ENCODE measurements at places on chromosomes 2 and 18.

DNA sequence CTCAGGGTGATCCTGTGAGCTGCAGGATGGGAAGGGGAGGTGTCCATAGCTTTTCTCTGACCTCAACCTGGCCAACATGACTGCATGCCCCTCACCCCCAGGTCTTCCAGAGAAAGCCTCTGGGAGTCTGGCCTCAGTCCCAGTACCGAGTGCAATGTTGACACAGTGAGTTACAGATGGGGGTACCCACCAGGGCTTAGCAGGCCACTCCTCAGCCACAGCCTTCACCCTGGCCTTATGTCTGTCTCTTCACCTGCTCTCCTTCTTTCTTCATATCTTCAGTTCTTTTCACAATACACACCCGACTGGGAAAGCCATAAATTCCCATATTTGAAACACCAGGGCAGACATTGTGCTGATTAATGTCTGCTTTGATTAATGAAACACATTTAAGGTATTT, 33.5 kb downstream of the AOX1 start:
- no peak for DNase-seq

- DNase-seq: no peak
Observed at GRCh38 chr2:119749477-119750012, 10.2 kb upstream of the PTPN4 start.

- DNase-seq: no peak
Observed at GRCh38 chr2:60159519-60159918, 393.9 kb downstream of the BCL11A start.

GRCh38 chr2:1772471-1773267, 28.4 kb upstream of the PXDN start:
- DNase-seq: no peak

- DNase-seq: peak; percentile 87
Observed at GRCh38 chr2:46942143-46942526, 26.5 kb upstream of the MCFD2 start.

GRCh38 chr2:239273280-239274234, 127.3 kb downstream of the HDAC4 start:
- no peak for DNase-seq

DNA sequence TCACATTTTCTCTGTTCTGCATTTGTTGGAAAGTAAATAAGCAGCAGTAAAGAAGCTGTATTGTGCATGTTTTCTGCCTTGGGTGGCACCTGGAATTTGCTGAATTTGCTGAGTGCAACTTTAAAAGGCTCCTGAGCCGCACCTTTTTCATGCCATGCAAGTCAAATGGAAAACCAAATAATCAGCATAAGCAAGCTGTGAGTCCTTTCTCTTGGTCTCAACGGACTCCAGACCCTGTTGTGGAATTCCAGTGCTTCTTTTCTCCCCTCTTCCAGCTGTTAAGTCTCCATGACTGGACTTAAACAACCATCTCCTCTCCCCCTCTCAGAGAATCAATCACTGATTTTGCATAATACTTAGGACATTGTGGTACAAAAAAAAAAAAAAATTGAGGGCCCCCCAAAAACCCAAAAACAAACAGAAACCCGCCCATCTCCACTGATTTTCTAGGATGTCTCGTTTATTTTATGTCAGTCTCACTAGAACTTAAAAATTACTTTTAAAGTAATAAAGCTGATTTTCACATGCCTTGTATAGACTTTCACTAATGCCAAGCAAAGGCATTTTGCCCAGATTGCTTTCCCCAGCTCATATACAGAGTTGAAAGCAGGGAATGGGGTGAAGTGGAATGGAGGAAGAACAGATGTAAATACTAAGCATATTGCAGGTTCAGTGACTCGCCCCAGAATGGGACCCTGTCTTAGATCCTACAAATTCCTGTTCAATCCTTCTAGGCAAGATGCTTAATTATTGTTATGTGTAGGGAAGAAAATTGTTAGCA, 5.1 kb upstream of the CETN1 start:
- no peak for DNase-seq

DNA sequence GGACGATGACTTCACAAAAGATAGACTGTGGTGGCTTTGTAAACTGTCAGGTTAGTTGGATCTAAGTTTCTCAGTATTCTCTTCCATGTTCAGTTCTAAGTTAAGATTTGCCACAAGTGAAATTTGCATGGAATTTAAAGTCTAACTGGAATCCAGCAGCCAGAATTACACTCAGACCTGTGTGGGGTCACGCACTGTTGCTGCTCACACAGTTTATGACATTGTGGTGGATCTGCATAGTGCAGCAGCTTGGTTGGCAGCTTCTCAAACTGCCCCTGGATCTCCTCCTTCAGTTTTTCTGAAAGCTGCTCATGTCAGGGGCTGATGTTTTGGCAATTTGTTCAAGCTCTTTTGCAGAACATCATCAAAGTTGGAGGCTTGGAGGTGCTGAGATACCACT, 228.1 kb upstream of the KCNJ3 start:
- DNase-seq: no peak

- DNase-seq: no peak
Observed at GRCh38 chr2:55567298-55567697, 47.8 kb downstream of the CFAP36 start.

DNA sequence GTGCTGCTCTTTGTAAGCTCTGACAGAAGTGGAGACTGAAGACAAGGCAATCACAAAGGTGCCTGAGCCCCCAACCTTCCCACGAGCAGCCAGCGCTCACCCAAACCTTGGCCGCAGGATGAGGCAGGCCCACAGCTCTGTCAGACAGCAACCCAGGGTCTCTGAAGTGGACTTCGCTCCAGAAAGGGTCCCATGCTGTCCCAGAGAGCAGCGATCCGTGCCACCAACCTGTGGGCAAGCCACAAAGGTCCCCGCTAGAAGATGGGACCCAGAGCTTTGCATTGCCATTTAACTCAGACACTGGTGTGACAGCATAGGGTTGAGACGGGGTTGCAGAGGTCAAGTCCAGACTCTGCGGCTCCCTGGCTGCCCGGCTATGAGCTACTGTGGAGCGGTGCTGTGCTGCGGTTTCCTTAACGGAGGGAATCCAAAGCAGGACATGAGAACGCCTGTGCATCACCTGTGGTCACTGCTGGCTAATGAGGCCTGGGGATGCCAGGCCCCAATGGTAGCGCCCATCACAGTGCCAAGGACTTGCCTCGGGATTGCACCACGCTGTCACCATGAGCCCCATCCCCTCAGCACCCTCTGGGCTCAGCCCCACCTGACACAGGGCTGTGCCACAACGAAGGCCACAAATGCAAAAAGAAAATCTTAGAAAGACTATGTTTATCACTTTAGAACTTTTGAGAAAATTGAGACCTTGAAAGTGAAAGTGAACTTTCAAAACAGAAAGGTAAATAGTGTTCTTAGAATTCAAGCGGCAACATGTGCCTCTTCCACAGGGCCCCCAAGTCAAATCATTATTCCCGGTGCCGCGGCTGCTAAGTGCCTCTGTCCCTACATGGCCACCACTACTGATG, 103.4 kb downstream of the HDAC4 start:
- no peak for DNase-seq

- no peak for DNase-seq
Observed at GRCh38 chr2:237896507-237896892, 37.1 kb downstream of the RAMP1 start.

DNA sequence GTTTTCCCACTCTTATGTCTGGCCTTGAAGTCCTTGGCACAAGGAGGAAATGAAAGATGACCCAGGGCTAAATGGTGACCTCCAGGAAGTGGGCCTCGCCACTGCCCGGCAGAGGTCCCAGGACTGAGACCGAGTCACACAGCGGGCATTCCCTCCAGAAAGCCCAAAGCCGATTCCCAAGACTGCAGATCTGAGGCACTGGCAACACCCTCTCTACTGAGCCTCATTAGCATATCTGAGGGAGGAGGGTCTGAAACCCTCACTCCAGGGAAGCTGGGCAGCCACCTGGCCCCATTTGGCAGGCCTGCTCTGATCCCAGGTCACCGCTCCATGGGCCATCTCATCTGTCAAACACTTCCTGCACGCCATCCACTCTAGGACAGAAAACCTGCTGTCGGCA, 29.1 kb downstream of the FAM178B start:
- no peak for DNase-seq

GRCh38 chr2:179948058-179948457, 59.0 kb downstream of the CWC22 start:
- DNase-seq: no peak

GRCh38 chr2:6958616-6959235, 41.5 kb downstream of the RNF144A start:
- no peak for DNase-seq

DNA sequence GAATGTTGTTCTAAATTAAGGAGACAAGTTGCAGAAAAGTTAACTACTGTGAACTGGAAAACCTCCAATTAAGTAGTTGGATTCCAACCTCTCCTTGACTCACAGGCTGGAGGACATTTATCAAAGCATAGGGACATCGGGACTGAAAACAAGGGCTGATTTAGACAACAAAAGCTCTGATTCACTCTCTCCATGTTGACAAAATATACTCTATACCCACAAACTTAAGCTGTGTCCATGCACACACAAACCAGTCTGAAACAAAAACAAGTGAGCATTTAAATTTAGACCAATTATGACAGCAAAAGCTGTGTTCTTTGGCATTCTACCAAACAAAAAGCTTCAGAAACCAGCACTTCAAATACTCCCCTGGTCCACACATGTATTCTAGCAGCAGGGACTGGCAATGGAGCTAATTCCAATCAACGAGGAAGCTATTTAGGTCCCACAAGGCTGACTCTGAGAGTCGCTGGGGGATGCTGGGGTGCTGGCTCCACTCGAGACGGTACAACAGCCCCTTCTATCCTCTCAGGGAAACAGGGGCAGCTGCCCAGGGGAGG, 71.4 kb downstream of the NXPH2 start:
- DNase-seq: no peak

GRCh38 chr2:142594935-142595334, 282.5 kb upstream of the KYNU start:
- DNase-seq: no peak

DNA sequence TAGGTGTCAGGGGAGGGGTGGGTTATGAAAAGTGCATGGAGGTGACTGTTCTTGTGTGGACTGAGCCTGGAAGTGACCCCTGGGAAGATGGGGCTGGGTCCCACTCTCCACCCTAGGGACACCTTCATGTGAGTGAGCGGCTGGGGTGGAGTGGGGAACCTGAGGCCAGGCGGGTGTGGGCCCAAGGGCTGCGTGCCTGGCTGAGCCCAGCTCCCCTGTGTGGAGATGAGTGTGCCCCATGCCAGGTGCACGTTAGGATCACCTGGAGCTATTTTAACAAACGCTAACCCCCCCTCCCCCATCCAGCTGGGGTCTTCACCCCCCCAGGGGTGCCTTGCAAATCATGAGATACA, 26.5 kb downstream of the ZAP70 start:
- no peak for DNase-seq

DNA sequence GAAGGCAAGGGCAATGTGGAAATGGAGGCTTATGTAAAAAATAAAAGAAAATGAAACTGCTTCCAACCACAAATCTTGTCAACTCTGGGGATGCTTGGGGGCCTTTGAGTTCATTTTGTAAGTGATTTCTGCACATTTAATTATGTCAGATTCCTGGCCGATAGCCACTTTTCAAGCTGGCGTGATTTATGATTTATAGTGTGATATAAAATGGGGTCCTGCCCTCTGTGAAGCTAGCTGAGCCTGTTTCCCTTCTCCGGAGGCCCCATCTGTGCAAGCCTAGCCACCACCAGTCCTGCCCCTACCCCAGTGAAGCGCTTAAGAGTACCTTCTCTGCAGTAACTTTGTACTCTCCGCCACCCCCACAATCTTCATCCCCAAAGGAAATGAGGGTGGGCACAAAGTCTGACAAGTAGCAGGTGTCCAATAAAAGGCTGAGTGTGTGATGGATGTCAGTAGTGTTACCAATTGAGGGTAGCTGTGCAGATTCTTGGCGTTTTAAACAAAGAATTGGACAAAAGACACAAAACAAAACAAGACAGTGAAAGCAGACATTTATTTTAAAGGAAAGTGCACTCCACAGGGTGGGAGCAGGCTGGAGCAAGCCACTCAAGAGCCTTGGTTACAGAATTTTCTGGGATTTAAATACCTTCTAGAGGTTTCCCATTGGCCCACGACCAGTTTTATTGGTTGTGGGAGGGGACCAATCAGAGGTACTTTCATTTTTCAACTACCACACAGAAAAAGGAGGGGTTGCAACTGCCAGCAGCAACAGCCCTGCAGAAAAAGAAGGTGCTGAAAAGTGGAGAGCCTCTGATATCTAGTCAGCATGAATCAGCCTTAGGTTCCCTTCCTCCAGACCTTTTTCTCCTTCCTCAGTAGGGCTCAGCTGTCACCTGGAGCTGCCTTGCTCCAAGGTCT, 39.0 kb upstream of the SIX3 start:
- DNase-seq: no peak

GRCh38 chr2:100983684-100984310, 18.3 kb upstream of the RPL31 start:
- no peak for DNase-seq

- no peak for DNase-seq
Observed at GRCh38 chr2:189866296-189866695, 82.0 kb downstream of the PMS1 start.

DNA sequence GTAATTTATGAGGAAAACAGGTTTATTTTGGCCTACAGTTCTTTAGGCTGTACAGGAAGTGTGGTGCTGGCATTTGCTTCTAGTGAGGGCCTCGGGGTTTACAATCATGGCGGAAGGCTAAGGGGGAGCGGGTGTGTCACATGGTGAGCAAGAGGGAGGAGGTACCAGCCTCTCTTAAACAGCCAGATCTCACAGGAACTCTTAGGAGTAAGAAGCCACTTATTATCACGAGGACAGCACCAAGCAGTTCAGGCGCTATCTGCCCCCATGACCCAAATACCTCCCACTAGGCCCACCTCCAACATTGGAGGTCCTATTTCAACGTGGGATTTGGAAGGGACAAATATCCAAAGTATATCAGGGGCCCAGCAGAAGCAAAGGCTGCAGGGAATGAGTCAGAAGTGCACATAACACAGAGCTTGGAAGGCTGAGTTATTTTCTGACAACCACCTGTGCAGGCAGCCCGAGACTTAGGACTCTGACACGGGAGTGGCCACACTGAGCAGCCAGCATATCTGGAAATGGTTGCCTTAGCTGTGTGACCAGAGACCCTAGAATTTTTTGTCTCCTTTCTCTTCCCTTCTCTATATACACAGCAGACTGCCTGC, 170.9 kb downstream of the PRPF40A start:
- DNase-seq: no peak

DNA sequence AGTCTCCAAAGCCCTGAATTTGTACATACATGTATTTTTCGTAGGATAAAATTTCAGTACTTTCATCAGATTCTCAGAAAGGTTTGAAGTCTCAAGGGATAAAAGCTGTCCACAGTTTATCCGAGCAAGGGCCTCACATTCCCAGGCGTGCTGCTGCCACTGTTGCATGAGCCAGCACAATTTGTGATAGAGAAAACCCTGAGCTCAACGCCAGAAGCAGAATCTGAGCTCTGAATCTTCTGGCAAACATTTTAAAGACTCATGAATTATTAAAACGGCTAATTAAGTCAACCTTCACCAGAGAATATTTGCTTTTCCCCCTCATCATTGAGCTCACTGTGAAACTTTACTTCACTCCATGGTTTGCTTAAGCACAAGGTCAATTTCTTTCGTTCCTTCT, 38.5 kb upstream of the STPG4 start:
- DNase-seq: no peak
